ENCODE measurements at places on chromosomes 6 and 20. TPM values are rescaled to one million over a fixed set of nuclear protein-coding genes. Genes with fewer than 3 reads are reported as not detected.

DNA sequence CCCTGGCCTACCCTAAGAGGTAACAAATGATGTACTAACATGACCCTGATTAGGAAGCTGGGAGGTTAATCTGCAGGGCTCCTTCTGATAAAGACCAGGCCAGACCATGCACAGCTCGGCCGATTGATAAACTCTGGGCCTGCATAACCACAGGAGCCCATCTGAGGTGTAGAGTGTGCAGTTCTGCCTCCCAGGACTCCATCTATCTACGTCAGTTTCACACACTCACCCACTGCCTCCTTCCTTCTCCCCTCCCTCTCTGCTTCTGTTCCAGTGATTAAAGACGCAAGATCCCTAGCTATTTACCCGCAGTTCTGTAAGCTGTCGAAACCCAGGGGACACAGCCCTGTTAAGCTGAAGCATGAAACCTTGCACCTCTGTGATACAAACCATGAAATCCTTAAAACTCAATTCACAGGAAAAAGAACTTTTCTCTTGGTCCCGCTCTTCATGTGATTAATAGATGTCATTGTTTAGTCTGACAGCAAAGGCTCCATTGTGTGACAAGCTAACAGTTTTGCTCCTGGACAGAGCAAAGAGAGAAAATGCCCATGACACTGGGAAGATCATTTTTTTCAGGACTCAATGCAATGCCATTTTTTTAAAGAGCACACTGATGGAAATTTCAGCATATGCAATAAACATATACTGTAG lies 470.6 kb downstream of the MAFB start:
- DNase-seq: no peak

Gene C6orf52
- total RNA-seq: not detected

DNA sequence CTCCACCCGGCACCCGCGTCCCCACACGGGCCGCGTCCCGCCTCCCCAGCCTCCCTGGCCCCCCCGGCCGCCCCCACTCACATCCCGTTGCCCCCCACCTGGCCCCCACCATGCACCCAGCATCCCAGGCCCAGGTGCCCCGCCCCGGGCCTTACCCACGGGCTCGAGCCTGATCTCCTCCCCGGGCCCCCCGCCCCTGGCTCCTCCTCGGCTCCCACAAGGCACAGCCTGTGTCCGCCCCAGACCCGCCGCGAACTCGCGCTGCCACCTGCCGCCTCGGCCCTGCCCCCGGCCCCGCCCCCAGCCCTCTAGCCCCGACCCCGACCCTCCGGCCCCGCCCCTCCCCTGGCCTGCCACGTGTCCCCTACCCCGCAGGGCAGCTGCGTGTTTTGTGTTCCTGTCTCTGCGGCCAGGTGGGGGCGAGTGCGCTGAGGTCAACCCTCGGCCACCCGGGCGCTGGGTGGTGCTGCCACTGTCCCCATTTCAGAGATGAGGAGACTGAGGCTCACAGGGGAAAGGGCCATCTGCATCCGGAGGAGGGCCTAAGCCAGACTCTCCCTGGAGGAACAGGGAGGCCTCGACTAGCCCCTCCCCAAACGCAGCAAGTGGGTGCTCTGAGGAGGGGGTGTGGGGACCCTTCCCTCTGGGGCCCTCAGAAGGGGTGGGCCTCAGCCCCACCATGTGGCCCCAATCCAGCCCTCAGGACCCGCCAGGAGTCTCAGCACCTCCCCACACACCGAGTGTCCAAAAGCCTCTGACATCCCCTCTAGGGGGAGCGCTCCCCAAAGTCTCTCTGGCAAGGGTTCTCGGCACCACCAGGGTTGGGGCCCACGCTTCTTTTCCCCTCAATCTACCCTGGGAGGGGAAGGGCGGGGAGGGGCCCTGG lies 99.8 kb downstream of the TAF4 start:
- no peak for DNase-seq

GRCh38 chr6:150535151-150535804 lies 64.4 kb upstream of the PLEKHG1 start:
- no peak for DNase-seq

- no peak for DNase-seq
These were observed 65.5 kb downstream of the SYNJ2 start for GRCh38 chr6:158047127-158047518.

- DNase-seq: no peak
These were observed 45.6 kb upstream of the RIPOR2 start for GRCh38 chr6:24981386-24981760.

DNA sequence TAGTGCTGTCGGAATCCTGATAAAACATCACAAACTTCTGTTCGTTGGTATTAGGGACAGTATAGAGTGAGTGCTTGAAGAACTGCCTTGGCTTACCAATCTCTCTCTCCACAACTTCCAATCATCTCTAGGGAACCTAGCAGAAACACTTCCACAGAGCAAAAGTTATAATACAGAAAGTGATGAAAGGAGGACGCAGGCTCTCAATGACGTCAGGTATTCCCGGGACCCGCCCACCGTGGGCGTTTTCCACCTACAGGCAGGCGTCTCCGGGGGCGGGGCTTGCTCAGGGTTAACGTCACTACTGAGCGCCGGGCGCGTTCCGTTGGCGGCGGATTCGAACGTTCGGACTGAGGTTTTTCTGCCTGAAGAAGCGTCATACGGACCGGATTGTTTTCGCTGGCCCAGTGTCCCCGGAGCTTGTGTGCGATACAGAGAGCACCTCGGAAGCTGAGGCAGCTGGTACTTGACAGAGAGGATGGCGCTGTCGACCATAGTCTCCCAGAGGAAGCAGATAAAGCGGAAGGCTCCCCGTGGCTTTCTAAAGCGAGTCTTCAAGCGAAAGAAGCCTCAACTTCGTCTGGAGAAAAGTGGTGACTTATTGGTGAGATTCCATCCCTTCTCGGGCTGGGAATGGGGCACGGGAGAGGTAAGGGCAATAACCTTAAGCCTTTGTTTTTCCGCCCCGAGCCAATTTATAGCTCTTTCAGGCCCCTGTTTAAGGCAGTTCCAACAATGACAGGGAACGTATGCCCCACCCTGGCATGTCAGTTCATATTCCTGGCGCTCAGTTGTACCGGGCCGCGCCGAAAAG lies at the start of gene CENPW:
Gene CENPW (plus strand): TSS at position 320 of the 814 bp plus-strand sequence. CDS start 159 bp downstream, at position 479.
- DNase-seq: peak; percentile 40

Measured in esophagus squamous epithelium (tissue), 5 donors.